ENCODE measurements at places on chromosomes 2 and 18. TPM values are rescaled to one million over a fixed set of nuclear protein-coding genes. Genes with fewer than 3 reads are reported as not detected.

Gene DNAH6
- total RNA-seq = 3.4 TPM

Gene SLC4A5
- 2.0 TPM for total RNA-seq

Gene TBR1
- not detected for total RNA-seq

Gene ABCG8
- total RNA-seq = not detected

Gene PCGF1
- total RNA-seq = 27.1 TPM

Gene TMEM247
- total RNA-seq = not detected

Gene CD207
- 0.13 TPM for total RNA-seq

Gene NAT8
- not detected for total RNA-seq

Gene PAIP2B
- total RNA-seq = 4.6 TPM

Gene FTCDNL1
- total RNA-seq = 3.5 TPM

Gene PDCL3
- 17.8 TPM for total RNA-seq

Gene CRIM1
- 58.0 TPM for total RNA-seq

Gene CACNB4
- 6.8 TPM for total RNA-seq

Gene FAM237A
- not detected for total RNA-seq

Gene SERPINB10
- total RNA-seq = not detected

Gene MYOM1
- total RNA-seq = 1.7 TPM

Gene FAP
- total RNA-seq = 25.3 TPM

Gene PSMA8
- total RNA-seq = not detected

Gene DTNA
- 12.0 TPM for total RNA-seq

Gene TPO
- total RNA-seq = not detected

Gene UGT1A7
- not detected for total RNA-seq

Gene AGXT
- not detected for total RNA-seq

Data from left lung (tissue), 14 donors.